ENCODE measurements at places on chromosomes 16 and 17.

DNA sequence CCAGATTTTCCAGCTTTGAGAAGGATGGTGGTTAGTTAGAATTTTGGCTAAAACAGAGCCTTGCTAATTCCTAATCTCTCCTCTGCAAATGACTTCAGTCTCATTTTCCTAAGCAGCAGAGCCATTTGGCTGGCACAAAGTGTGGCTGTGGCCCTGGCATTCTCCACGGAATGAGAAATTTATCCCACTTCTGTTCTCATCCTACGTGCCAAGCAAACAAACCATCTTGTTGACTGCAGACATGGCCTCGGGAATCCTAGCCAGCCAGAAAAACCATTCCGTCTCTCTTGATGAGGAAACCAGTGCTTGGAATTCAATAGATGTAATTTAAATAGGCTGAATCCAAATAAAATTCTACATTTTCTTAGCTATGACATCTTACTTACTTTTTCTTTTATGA is 34.1 kb upstream of the ELAC2 start:
- DNase-seq = no peak

DNA sequence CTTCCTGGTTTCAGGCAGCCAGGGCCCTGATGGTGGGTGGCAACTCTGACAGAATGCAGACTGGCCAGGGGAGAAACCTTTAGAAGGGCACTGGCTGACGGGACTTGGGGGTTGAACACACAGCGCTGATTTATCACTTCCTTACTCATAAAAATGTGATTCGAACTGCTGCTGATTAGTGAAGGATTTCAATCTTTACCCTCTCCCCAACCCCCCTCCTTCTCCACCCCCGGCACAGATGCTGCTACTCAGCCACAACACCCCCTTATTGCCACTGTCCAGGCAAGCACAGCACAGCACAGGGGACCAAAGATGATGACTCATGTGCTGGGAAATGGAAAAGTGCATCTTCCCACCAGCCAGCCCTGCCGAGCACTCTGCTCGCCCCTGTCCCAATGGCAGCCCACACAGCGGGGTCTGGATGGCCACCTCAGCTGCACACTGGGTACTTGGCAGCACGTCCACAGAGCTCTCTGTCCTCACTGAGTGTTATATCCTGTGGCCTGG is 70.1 kb downstream of the SMG6 start:
- DNase-seq = no peak

GRCh38 chr16:30778549-30779244 is 8.3 kb downstream of the ZNF629 start:
- no peak for DNase-seq

DNA sequence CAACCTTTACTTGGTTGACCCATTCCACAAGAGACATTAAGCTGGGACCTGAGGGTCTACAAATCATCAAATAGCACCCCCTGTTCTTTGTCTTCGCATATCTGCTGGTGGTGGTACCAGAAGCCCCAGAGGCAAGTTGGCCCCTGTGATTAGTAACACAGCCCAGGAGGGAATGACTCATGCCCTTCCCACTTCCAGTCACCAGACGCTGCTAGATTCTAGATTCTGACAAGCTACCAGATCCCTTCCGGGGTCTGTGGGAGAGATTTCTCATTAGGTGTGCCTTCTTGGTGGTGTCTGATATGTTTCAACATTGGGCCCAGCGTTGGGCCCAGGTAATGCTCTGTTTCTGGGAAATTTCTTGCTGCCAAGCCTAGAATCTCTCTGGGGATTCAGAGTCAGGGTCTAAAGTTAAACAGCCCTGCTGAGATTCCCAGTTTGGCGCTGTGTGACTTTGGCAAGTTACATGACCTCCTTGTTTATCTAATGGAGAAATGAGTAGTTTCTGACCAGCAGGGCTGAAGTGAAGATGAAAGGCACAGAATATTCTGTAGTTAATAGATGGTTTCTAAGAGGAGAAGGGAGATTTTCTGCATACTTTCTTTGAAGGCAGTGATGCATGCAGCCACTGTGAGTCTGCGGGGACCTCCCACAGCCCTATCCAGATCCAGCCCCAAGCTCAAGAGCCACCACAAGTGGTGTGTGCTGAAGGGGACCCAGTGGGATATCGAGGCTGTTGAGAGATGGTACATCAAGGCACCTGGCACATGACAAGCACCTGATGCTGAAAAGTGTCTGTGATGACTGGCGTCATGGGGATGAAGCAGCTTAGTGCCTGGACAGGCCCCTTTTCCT is 3.9 kb downstream of the TRPV2 start:
- DNase-seq = peak; percentile 38

GRCh38 chr17:72714357-72714966 is 378.0 kb downstream of the SLC39A11 start:
- no peak for DNase-seq

GRCh38 chr16:46790599-46791270 is 40.2 kb downstream of the C16orf87 start:
- no peak for DNase-seq

DNA sequence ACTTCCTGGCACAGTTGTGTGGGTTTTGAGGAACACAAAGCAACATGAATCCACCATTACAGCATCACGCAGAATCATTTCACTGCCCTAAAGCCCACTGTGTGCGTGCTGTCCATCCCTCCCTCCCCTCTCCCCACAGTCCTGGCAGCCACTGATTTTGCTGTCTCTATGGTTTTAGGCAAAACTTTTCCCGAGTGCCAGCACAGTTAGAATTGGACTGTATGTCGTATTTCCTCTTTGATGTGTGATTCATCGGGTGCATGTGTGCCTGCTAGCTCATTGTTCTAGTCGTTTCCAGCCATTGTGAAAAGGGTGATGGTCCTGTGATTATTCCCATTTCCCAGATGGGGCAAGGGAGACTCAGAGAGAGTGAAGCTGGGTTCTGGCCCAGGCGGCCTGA is 12.7 kb downstream of the KLHL36 start:
- DNase-seq = no peak

DNA sequence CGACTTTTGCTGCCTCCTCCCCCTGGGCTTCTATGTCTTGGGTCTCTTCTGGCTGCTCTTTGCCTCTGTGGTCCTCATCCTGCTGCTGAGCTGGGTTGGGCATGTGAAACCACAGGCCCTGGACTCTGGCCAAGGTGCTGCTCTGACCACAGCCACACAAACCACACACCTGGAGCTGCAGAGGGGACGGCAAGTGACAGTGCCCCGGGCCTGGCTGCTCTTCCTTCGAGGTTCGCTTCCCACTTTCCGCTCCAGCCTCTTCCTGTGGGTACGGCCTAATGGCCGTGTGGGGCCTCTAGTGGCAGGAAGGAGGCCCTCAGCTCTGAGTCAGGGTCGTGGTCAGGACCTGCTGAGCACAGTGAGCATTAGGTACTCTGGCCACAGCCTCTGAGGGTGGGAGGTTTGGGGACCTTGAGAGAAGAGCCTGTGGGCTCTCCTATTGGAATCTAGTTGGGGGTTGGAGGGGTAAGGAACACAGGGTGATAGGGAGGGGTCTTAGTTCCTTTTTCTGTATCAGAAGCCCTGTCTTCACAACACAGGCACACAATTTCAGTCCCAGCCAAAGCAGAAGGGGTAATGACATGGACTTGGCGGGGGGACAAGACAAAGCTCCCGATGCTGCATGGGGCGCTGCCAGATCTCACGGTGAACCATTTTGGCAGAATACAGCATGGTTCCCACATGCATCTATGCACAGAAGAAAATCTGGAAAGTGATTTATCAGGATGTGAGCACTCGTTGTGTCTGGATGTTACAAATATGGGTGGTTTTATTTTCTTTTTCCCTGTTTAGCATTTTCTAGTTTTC is 2.3 kb downstream of the GP1BA start:
- DNase-seq = no peak

DNA sequence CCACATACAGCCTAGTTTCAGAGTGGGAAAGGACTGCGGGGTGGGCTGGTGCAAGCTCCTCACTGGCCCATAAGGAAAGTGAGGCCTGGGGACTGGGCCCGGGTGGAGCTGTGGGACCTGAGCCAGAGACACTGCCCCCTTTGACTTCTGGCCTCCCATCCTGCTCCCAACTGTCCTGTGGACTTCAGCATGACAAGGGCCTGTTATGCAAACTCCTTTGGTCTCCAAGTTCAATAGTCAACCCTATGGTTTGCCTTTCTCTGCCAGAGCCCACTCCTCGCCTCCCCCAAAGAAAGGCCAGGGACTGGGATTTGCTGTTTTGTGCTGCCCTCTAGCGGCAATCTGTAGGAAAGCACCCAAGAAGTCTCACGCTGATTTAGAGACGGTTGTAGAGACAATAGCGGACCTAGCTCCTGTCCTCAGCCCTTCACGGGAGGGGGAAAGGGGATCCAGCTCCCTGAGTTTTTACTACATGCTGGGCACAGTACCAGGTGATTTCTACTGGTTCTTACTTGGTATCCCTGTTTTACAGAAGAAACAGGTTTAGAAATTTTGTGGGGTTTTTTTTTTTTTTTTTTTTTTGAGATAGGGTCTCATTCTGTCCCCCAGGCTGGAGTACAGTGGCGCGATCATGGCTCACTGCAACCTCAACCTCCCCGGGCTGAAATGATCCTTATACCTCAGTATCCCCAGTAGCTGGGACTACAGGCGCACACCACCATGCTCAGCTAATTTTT is 1.2 kb upstream of the TLCD3B start:
- DNase-seq = no peak

DNA sequence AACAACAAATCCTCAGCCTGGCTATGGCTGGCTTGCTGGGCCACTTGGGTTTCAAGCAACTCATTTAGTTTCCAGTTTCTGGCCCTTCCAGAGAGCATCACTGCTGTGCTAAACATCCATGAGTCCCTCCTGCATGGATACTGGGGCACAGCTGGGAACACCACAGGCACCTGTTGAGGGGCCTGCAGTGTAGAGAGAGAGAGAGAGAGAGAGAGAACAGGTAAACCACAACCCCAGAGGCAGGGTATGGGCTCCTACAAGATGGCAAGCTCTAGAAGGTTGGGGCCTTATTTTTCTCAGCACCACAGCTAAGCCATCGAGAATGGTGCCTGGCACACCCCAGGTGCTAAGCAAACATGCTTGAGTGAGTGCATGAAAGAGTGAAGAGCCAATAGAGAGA is 120.3 kb downstream of the RBFOX3 start:
- DNase-seq = no peak

- no peak for DNase-seq
Observed at GRCh38 chr17:57033296-57033695, 51.8 kb upstream of the AKAP1 start.

DNA sequence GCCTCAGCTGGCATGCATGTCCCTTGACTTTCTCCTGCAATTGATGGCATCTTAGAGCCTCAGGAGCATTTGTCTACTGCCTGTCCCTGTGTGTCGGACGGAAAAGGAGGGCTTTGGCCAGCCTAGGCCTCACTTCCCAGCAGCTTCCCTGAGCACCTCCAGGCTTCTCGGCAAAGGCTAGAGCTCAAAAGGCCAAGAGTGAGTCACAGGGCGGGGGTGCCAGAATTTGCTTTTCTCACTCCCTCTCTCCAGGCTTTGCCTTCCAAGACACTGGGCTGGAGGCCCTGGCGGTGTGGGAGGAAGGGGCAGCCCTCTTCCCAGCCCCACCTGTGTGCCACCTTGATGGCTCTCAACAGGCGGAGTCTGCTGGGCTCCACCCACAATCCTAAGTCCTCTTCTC is 107.3 kb upstream of the MAF start:
- DNase-seq = no peak

DNA sequence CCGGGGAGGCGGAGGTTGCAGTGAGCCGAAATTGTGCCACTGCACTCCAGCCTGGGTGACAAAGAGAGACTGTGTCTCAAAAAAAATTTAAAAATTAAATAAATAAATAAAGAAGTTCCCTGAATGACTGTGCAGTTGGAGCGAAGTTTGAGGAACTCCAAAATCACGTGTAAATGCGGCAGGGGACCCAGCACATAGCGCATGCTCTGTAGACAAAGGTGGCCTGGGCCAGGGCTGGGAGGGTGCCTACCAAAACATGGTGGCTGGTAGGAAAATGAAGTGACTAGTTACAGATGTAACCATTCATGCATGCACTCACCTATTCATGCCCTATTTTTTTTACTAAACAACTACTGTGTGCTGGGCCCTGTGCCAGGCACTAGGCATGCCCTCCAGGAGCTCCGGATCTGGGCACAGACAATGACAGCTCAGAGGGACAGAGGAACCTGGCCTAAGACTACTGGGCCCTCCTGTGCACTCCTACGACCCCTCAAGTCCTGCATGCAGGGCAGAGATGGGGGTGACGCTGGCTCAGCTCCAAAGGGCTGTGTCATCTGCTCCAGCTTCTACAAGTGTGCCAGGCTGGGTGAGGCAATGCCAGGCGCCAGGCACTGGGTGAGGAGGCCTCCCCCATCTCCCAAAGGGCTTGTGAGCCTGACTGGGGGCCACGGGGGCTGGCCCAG is 65.3 kb downstream of the RMI2 start:
- DNase-seq = no peak

DNA sequence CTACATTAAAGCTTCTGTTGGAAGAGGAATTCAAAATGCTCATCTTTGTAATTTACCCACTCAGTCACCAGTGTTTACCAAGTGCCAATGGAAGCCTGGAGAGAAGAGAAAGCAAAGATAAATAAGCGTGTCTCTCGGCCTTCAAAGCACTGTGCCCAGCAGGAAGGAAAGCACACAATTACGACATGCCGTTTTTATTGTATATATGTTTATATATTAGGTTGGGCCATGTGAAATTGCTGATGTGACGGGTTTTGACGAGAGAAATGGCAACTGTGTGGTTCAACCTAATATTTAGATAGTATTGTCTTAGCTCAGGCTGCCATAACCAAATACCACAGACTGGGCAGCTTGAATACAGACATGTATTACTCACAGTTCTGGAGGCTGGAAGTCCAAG is 79.3 kb upstream of the HSBP1 start:
- DNase-seq = no peak

DNA sequence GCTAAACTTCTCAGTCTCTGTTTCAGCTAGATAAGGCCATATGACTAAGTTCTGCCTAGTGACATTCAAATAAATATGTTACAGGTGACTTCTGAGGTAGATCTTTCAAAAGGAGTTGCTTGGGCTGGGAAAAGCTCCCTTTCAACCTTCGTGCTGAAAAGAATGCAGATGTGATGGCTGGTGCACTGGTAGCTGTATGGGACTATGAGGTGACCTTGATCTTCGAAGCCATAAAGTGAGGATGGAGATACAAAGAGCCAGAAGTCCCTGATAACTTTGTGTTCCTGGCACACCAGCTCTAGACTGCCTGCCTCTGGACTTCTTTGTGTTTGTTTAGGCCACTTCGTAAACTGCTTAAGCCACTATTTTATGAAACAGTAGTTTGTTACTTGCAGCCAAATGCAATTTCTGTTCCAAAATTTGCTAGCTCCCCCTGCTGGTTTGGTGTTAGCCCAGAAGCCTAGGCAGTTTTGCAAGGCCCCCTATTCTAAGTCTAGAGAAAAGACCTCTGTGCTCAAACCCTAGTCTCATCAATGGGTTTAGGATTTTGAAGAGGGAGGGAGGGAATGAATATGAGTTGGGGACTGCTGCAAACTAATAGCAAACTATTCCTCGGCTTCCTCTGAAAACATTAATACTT is 23.3 kb upstream of the ERCC4 start:
- DNase-seq = no peak

All from AG04449 (cell line).